ENCODE measurements at places on chromosomes 5 and 9. TPM values are rescaled to one million over a fixed set of nuclear protein-coding genes. Genes with fewer than 3 reads are reported as not detected.

Gene MARCOL
- total RNA-seq: not detected

Gene PTGR1
- not detected for total RNA-seq

Gene PCDHGA6
- total RNA-seq: 0.08 TPM

Gene PCDHB7
- total RNA-seq: not detected

Gene AUH
- total RNA-seq: 15.6 TPM

Gene CDH9
- not detected for total RNA-seq

Gene SH3RF2
- total RNA-seq: not detected

Gene SGTB
- 17.5 TPM for total RNA-seq

Gene PDGFRB
- 47.0 TPM for total RNA-seq

Gene MEIKIN
- not detected for total RNA-seq

Gene MYOT
- not detected for total RNA-seq

Gene MYO10
- total RNA-seq: not detected

Gene IFNK
- total RNA-seq: not detected

Gene ZBTB5
- total RNA-seq: 9.4 TPM

Gene TICAM2
- total RNA-seq: 0.55 TPM

Gene SLC6A19
- total RNA-seq: not detected

Gene PCDHA2
- not detected for total RNA-seq

Gene IRX2
- not detected for total RNA-seq

Gene MAT2B
- 74.1 TPM for total RNA-seq

Gene TEX48
- total RNA-seq: 0.61 TPM

Gene INSL6
- not detected for total RNA-seq

Gene PTGES2
- 51.8 TPM for total RNA-seq

Gene PCDHB3
- not detected for total RNA-seq

Gene IL5
- not detected for total RNA-seq

Gene SV2C
- 0.03 TPM for total RNA-seq

Gene LCN9
- total RNA-seq: not detected

Gene KIF24
- 11.4 TPM for total RNA-seq

Gene CAST
- total RNA-seq: 152 TPM

Gene GTF3C5
- total RNA-seq: 95.7 TPM

Gene NEURL1B
- total RNA-seq: 4.2 TPM

Gene NRG2
- not detected for total RNA-seq

Gene OGN
- not detected for total RNA-seq

Gene KIF20A
- 72.0 TPM for total RNA-seq

Gene ACSL6
- total RNA-seq: 21.5 TPM

Gene ERAP2
- 93.0 TPM for total RNA-seq

Gene NOTCH1
- total RNA-seq: 94.1 TPM

Gene CACNA1B
- total RNA-seq: not detected

Gene C1QTNF2
- not detected for total RNA-seq

Gene CCDC183
- total RNA-seq: 0.26 TPM

Gene CDHR2
- 2.2 TPM for total RNA-seq

Gene LOX
- total RNA-seq: not detected

Gene MELK
- 73.4 TPM for total RNA-seq

Gene C5orf58
- not detected for total RNA-seq

Gene SHLD3
- 5.3 TPM for total RNA-seq

Gene SHROOM1
- total RNA-seq: 2.9 TPM

Gene PCDHGA9
- 0.08 TPM for total RNA-seq

Gene TTC39B
- total RNA-seq: 17.8 TPM

Gene DHX29
- total RNA-seq: 19.9 TPM

Gene CLIC3
- total RNA-seq: 3.6 TPM

Gene EHMT1
- total RNA-seq: 112 TPM

Gene FOXD4
- 0.52 TPM for total RNA-seq

Gene GPR150
- 0.83 TPM for total RNA-seq

Gene NMUR2
- not detected for total RNA-seq

Gene CTXN3
- total RNA-seq: not detected

Gene RGS14
- 117 TPM for total RNA-seq
